ENCODE measurements at places on chromosomes 6 and 20.

DNA sequence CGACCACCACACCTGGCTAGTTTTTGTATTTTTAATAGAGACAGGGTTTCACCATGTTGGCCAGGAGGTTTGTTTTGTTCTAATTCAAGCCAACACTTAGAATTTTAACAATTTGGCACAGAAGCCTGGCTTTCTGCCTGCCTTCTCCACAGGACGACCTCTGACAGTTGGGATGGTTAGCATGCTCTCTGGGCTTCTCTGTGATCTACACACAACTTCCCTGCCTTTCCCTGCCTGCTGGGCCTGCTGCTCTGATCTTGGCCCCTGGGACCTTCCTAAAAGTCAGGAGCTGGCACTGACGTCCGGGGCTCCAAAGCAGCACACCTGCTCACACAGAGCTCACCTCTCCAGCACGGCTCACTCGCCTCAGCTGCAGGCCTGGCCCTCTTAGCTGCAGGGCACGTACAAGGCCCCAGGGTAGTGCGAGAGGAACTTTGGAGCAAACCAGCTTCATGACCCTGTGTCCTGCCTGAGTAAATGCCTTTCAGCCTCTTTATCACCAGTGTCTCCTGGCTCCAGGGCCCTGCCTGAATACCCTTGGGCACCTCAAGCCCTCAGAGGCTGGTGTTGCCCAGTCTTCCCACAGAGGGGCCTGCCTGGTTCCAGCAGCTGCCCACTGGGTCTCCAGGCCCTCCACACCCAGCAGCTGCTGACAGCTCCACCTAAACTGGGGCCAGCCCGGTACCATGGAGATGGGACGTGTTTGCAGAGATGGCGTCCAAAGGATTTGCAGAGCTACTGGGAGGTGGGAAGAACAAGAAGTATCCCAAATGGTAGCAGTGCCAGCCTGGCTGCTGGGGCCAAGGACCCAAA lies 96.0 kb downstream of the PSMB1 start:
- no peak for DNase-seq

DNA sequence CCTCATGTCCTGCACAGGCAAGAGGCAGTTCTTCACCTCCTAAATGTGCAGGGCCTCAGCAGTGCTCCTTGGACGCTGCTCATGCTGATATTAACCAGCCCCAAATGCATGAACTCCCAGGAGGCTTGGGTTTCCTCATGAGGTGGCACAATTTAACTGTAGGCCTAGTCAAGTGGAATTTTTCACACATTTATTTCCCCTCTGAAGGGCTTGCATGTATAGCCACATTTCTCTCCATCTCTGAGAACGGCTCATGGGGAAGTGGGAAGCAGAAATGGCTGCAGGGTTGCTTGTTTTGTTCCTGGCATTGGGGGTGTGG lies 72.8 kb upstream of the PAX1 start:
- DNase-seq: no peak

- peak; percentile 31 for DNase-seq
Measured at GRCh38 chr6:27081931-27082330, 165.6 kb upstream of the PRSS16 start.

DNA sequence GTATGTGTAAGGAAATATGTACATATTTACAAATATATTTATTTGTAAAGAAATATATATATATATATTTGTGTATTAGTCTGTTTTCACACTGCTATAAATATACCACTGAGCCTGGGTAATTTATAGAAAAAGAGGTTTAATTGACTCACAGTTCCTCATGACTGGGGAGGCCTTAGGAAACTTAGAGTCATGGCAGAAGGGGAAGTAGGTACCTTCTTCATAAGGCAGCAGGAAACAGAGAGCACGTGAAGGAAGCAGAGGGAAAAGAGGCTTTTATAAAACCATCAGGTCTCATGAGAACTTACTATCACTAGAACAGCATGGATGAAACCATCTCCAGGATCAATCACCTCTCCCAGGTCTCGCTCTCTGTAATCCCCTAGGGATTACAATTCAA lies 644.5 kb upstream of the HS3ST5 start:
- DNase-seq: no peak

- DNase-seq: no peak
Measured at GRCh38 chr20:61564628-61565027, 312.6 kb downstream of the CDH4 start.

DNA sequence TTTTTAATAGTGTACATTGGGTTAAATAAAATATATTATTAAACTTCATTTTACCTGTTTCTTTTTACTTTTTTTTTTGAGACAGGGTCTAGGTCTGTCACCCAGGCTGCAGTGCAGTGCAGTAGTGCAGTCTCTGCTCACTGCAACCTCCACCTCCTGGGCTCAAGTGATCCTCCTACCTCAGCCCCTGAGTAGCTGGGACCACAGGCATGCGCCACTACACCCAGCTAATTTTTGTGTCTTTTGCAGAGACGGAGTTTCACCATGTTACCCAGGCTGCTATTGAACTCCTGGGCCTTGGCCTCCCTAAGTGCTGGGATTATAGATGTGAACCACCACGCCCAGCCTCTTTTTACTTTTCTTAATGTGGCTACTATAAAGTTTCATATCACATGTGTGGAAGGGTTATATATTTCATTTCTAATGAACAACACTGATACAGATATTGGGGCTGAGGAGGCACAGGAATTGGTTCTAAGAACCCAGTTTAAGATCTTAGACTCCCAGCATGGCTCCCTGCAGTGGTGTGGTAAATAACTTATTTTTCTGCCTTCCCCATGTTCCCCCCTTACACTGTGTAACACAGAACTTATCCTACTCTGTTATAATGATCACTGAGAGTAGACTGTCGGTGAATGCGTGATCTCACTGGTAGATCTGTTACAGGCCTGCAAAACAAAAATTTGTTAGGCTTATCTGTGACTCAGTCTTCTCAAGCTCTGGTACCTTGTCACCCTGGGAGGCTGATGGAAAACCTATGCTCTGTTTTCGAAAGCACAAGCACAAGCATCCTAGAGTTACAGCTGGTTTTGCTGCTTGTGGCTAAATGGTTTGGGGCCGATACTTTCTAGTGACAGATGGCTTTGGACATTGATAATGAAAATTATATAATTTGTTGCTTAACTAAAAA lies 5.8 kb upstream of the ATXN1 start:
- no peak for DNase-seq

DNA sequence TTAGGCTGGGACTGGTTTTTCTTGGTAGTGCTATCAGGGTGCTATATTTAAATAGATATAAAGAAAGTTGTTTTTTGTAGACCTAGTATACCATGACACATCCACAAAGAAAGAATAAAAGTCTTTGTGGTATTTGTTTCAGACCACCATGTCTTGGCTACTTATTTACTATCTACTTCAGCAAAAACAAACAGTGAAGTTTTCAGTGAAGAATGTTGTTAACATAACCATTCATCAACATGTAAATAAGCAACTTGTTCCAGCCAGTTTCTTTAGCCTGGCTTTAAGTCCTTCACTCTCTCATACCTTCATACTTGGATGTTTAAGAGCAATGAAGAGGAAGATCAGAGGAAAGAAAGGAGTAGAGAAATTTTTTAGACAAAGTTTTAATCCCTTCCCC lies 624.1 kb downstream of the CD109 start:
- DNase-seq: no peak

- no peak for DNase-seq
Measured at GRCh38 chr6:25831532-25832306, at the start of gene SLC17A1. SLC17A1 (minus strand) TSS chr6:25832052; CDS start chr6:25830557, 1,495 bp downstream.

DNA sequence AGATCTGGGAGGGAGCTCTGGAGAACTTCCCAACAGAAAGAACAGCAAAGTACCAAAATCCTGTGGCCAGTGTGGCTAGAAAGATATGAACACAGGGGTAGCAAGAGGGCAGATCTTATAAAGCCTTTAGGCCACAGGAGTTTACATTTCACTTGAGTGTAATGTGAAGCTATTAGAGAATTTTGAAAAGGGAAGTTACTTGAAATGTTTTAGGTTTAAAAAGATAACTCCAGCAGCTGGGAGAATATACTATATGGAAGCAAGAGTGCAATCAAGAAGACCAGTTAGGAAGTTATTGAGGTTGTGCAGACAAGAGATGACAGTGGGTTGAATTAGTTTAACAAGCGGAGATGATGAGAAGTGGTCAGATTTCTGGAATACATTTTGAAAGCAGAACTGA lies 7.9 kb downstream of the SUPT3H start:
- no peak for DNase-seq

- DNase-seq: no peak
Measured at GRCh38 chr20:33604084-33604990, 57.8 kb upstream of the C20orf144 start.

GRCh38 chr6:109311471-109311870 lies 70.8 kb downstream of the CD164 start:
- no peak for DNase-seq

DNA sequence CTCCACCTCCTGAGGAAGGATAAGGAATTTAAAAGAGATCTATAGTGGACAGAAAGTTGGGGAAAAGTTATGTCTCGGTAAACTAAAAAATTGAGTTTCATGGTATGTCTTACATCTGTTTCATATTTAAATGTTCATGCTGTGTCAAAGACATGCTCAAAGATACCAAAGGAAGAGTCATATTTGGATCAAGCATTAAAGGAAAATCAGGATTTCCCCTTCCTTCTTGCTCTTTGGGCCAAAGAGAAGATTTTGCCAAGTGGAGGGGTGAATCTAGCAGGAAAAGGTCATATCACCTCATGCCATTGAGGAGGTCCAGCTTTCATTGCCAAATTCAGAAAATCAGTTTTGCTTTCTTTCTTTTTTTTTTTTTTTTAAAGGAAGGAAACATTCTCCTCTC lies 192.4 kb downstream of the OGFRL1 start:
- no peak for DNase-seq

GRCh38 chr20:31523361-31524283 lies 9.4 kb downstream of the HM13 start:
- DNase-seq: no peak

- DNase-seq: no peak
Measured at GRCh38 chr6:129749749-129750120, 39.8 kb upstream of the ARHGAP18 start.

DNA sequence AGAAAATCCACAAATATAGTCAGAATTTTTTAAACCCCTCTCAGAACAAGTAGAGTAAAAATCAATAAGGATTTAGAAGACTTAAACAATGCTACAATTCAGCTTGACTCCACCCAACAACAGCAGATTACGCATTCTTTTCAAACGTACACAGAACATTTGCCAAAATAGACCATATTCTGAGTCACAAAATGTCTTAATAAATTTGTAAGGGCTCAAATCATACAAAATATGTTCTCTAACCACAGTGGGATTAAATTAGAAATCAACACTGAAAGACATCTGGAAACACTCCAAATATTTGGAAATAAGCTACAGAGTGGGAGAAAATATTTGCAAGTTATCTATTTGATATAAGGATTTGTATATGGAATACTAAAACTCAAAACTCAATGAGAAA lies 164.2 kb upstream of the AKAP12 start:
- no peak for DNase-seq

- DNase-seq: no peak
Measured at GRCh38 chr6:56525974-56526789, 116.5 kb downstream of the DST start.

GRCh38 chr6:64685401-64685800 lies 1021.6 kb downstream of the EYS start:
- no peak for DNase-seq

GRCh38 chr6:81761197-81761596 lies 8.7 kb upstream of the TENT5A start:
- DNase-seq: no peak

- DNase-seq: peak; percentile 51
Measured at GRCh38 chr6:43506667-43507471, 3.3 kb downstream of the LRRC73 start.

DNA sequence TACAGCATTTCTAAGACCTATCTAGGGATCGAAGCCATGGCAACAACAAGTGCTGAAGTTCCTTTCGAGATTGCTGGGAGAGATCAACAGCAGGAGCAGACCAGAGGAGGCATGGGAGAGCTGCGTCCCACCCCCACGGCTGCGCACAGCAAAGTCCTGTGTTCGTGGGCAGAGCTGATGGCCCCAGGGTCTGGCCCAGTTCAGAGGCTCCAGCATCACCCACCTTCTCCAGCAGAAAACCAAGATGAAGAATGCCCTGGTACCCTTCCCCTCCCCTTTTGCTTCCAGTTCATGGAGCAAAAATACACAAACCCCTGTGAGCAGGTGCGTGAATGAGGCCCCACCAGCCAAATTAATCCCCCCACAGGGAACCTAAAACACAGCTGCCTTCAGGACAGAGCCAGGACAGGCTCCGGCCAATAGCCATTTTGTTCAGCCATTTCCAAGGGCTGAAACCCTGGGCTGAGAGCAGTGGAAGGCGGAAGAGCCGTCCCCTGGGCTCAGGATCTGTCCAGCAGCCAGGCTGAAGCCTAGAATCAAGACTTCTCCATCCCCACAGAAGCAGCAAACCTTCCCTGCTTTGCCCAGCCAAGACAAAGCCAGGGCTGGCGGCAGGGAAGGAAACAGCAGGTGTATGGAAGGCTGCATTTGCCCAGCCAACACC lies 102.8 kb downstream of the PREX1 start:
- no peak for DNase-seq

GRCh38 chr6:139777202-139777970 lies 402.9 kb upstream of the CITED2 start:
- DNase-seq: peak; percentile 7

DNA sequence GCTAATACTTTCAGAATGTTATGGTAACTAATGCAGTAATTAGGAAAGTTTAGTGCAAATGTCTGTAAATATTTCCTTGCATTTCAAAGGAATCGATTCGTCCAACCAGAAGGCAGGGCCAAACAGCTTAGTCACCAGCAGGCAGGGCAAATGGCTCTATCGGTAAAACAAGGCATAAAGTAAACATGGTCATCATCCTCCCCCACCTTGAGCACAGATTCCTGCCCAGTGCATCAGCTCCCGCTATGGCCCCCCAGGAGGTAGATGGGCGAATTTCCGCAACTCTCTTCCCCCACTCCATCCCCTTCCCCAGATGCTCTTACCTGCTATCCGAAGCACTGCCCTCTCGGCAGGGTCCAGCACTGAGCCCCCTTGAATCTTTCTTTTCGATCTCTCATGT lies 103.8 kb upstream of the BEND6 start:
- DNase-seq: no peak

DNA sequence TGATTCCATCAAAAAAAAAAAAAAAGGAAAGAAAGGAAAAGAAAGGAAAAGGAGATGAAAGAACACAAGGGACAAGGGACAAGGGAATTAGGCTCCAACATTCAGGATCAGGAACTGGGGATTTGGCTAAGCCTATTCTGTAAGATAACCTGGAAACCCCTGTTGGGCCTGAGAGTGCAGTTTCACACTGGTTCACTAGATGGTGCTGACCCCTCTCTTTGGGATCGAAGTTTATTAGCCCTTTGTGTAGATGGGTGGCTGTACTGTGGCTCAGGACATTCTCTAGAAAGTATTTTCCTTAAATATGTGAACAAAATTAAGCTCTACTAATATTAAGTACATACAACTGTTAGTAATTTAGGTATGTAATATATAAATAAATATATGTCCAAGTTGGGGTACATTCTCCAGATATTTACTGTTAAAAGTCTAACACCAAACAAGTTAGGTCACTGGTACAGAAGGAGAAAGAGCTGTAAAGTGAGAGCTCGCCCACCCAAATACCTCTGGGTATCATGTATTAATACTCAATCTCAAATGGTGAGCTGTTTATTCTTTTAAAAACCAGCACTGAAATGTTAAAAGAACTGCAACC lies 6.3 kb downstream of the OR2A4 start:
- no peak for DNase-seq
